ENCODE measurements at places on chromosomes 16 and 17.
A peak's percentile ranks its signal among the peaks of the same experiment; 100 is the strongest.

DNA sequence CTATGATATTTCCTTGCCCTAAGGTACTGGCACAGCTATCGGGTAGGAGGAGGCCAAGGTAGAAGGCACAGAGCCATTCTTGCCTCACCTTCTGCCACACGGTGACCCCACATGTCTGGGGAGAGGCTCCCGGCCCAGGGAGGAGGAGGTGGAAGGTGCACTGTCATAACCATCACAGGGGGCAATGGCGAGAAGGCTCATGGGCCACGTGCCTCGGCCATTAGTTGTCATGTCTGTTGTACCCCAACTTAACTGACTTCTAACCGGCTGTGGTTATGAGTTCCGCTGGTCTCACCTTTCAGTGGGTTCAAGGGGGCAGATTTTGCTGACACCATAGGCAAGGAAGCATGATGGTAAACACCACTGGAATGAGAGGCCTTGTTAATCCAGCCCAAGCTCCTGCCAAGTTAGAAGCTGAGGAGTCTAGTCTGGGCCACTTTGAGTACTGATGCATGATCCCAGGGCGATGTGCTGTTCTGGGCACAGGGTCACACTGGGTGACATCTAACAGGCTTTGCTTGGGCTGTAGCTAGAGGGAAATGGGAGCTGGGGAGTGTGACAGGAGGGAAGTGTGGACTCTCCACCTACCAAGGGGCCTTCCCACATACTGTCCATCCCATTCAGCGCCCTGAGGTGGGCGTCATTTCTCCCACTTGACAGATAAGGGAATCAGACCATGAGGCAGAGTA, 39.6 kb downstream of the HLF start:
- DNase-seq = no peak

- no peak for DNase-seq
Observed at GRCh38 chr17:49729069-49729468, 21.3 kb upstream of the SLC35B1 start.

- DNase-seq = no peak
Observed at GRCh38 chr16:81498351-81498750, 53.7 kb downstream of the CMIP start.

- peak; percentile 71 for DNase-seq
Observed at GRCh38 chr17:1487939-1488825, 4.3 kb downstream of the MYO1C start.

GRCh38 chr16:65469116-65469515, 347.3 kb upstream of the CDH11 start:
- DNase-seq = no peak

DNA sequence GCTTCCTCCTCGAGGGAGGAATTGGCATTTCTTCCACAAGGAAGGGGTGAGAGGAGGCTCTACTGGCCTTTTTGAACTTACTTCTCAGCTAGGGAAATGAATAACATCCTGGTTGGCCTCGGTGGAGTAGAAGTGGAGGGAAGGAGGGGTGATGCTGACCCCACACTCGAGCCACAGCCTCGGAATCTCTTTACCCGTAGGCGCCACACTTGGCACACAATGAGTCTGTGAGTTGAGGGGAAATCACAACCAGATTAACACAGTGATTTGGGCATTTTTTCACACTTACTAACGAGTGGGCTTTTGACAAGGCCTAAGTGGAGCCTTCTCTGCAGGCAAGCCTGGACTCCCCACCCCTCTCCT, 47.3 kb upstream of the TBX2 start:
- no peak for DNase-seq
